ENCODE measurements at places on chromosomes 1 and 21. TPM values are rescaled to one million over a fixed set of nuclear protein-coding genes. Genes with fewer than 3 reads are reported as not detected.

DNA sequence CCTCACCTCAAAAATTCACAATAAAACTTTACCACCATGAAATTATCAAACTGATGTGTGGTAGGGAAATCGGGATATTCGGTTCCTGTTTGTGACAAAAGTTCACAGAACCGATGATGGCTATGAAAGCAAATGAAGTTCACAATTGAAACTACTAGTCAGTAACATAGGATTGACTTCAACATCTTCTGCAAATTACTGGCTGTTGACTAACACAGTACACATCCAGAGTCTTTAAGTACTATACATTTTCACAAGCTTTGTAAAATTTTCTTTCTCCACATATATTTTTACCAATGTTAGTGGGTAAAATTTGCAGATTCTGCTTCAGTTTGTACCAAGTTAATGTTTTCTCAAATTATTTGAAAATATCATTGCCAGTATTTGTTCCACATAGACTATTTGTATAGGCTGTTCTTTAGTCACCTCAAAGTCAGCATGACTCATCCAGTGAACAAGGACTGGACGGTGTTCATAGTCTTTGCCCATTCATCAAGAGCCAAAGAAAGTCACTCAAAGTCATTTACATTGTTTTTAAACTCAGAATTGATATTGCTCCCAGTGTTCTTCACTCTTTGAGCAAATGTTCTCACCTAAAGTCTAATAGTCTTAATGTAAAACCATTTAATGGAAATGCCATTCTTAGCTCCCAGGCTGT is 213.4 kb downstream of the USP25 start:
- no peak for DNase-seq

The AVPR1B gene
- not detected for total RNA-seq

The BNIPL gene
- total RNA-seq: not detected

GRCh38 chr1:96554364-96554763 is 167.2 kb upstream of the PTBP2 start:
- no peak for DNase-seq

DNA sequence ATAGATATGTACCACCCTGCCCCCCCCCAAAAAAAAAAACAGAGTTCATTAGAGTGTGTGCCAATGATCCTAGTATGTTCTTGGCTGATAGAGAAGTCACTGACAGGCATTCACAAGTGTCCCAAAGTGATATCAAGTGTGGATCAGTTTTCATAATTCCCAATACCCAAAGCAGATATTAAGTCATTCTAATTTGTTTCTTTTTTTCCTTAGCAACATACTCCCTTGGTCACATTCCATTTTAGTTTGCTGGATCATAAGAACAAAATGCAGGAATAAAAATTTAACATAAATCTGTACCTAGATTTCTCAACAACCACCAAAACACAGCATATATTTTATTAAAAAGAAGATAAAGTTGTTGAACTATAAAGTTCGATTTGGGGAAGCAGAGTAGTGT is 129.8 kb upstream of the PALMD start:
- no peak for DNase-seq

DNA sequence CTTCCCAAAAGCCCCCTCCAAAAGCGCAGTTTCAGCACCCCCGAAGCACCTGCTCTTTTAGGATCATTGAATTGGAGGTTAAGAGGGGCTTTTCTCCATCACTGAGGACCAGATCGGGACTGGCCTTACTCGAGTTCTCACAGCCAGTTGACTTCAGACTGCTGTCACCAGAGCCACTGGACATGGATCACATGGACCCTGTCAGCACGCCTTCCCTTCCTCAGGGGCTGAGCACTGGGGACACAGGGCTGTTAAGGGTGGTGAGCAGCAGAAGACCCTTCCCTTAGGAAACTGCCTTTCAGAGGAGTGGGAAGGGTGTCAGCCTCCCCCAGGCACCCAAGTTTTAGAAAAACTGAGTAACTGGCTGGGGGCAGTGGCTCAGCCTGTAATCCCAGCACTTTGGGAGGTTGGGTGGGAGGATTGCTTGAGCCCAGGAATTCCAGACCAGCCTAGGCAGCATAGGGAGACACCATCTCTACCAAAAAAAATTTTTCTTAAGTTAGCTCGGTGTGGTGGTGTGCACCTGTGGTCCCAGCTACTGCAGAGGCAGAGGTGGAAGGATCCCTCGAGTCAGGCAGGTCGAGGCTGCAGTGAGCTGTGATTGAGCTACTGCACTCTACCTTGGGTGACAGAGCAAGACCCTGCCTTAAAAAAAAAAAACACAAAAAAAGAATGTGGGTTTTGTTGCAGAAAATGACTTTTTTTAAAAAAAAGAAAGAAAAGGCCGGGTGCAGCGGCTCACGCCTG is 584 bp upstream of the FGR start:
- no peak for DNase-seq

- no peak for DNase-seq
Observed at GRCh38 chr21:35048183-35048601, 910 bp downstream of the RUNX1 start.

GRCh38 chr1:6991266-6991665 is 206.0 kb downstream of the CAMTA1 start:
- no peak for DNase-seq

The KCNH1 gene
- not detected for total RNA-seq

DNA sequence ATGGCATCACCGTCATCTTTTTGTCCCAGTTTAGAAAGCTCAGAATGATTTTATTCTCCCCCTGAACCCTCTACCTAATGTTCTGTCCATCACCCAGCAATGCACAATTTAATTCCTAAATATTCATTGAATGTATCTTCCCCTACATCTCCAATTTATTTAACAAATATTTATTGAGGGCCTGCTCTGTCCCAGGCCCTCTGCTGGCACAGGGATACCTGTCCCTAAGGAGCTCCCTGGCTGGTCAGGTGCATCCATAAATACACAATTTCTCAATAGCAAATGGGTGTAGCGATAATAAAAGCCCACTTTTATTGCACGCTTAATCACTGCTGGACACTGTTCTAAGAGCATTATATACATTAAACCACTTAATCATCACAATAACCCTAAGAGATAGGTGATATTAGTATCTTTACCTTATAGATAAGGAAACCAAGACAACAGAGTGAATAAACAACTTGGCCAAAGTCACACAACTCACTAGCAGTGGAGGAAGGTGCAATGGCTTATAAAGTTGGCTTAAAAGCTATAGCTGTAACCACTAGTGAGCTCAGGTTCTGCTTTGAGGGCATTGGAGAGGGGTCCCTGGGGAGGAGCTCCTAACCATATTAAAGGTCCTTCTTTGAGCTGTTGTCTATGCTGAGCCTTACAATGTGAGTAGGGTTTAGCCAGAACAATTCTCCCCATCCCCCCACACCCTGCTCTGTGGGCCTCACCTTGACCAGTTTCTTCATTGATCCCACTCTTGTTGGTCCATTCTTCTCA is 126.3 kb upstream of the JUN start:
- DNase-seq: no peak

The AGMAT gene
- total RNA-seq: 57.7 TPM

- DNase-seq: no peak
Observed at GRCh38 chr1:15489052-15489736, 13.3 kb downstream of the CELA2B start.

DNA sequence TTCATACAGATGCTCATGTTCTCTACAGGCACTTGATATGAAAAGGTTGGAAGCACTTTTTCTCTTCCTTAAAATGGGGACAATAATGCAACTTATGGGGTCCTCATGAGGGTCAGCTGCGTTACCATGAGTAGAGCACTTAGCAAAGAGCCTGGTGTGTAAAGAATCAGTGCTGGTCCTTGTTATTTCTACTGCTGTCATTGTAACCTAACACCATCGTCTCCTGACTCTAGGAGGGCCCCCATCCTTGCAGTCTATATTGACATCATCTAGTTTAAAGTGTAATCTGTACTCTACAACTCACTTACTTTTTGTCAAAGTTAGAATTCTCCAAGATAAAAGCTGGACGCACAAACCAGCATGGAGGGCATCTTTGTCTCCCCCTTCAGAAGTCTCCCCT is 2.4 kb downstream of the CAPN9 start:
- no peak for DNase-seq

The KIRREL1 gene
- 1.9 TPM for total RNA-seq

- no peak for DNase-seq
Observed at GRCh38 chr1:34871443-34872132, 12.0 kb upstream of the SMIM12 start.

The PTPN7 gene
- 5.1 TPM for total RNA-seq

- DNase-seq: peak; percentile 66
Observed at GRCh38 chr21:42145569-42146272, 73.2 kb upstream of the ABCG1 start.

GRCh38 chr1:183694755-183695154 is 41.6 kb upstream of the APOBEC4 start:
- no peak for DNase-seq

- no peak for DNase-seq
Observed at GRCh38 chr1:15761366-15762128, 3.0 kb downstream of the FBLIM1 start.

DNA sequence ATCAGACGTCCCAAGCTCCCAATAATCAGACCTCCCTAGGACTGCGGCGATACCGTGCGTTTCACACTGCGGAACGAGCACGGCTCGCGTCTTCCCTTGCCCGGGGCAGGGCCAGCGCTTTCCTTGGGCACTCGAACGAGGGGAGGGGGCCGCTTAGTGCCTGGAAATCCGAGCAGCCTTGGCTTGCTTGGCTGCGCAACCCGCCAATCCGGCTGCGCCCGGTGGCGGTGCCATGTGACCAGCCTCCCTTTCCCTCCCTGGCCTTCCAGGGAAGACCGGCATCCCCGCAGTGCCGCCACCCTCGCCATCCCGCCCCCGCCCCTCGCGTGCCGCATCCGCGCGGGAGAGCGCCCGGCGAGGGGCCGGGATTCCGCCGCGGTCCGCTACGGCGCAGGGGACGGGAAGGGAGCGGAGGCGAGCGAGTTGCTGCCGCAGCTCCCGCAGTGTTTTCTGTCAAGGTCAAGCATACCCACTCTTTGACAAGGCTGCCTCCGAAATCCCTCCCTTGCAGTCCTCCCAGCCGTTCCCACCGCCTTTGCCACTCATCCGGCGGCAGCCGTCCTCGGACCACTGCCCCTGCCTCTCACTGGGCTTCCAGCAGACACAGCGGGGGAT is 8.3 kb upstream of the RNF19B start:
- DNase-seq: no peak

DNA sequence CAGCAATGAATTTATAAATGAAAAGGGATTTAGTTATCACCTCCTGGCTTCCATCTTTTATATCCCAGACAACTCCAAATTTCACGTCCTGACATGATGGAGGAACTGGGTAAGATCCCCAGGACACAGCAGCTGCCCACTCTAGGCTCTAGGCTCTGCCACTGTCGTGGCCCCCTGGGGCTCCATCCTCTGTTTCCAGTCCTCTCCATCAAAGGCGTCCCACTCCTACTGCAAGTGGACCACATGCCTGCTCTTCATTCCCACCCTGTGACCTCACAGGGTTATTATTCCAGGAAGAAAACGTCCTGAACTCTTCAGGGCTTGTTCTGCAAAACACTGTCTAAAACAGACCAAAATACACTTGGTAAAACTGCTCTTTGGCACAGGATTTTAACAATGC is 11.9 kb downstream of the URB1 start:
- DNase-seq: no peak

- no peak for DNase-seq
Observed at GRCh38 chr21:46018615-46019014, 37.0 kb downstream of the COL6A1 start.

DNA sequence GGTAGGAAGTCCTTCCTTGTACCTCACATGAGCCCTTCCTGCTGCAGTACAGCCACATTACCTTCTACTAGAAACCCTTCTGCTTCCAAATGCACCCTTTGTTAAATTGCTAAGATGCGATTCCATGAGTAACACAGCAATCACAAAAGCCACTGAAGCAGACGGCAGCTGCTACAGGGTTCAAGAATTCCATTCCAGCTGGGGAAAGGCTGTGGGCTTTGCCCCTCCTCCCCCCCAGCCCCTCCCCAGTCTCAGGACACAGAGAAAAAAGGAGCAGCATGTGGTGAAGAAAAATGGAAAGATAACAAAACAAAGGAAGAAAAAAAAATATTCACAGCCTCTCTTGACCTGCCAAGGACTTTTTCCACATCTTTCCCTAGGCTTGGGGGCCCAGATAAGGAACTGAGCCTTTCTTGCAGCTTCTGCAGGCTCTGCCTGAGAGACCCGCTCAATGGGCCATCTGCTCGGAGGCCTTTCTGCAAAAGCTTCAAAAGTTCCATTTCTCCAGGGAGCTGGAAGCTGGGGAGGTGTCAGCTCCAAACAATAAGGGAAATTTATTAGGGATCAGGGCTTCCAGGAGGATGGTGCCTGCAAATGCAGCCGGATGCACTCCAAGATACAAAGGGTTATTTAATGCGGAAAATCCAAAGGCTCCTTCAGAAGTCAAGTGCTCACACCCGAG is 72.1 kb downstream of the SYT2 start:
- no peak for DNase-seq

- no peak for DNase-seq
Observed at GRCh38 chr1:234561319-234561718, 48.7 kb downstream of the IRF2BP2 start.

- DNase-seq: no peak
Observed at GRCh38 chr1:211356723-211357407, 30.2 kb downstream of the TRAF5 start.

DNA sequence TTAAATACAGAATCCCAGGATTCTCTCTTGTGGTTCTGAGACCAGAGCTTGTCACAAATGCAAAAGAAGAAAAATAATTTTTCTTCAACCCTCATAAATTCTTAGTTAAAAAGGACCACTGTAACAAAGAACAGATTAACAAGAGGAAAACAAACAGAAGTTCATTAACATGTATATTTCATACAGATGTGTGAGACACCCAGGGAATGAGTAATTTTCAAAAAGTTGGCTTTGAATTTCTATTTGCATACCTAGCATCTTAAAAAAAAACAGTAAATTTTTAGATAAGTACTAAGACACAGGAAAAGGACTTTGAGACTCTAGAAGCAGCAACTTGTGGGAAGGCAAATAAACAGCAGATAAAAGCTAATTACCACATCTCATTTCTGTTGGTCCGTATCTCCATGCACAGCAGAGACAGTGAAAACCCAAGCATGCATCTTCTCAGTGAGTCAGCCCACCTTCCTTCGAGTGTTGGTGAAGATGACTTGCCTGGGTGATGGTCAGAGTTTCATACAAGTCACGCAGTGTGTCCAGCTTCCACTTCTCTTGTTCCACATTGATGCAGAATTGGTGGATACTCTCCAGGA is 399.9 kb upstream of the ADAMTS5 start:
- DNase-seq: no peak

The ANXA9 gene
- 18.5 TPM for total RNA-seq

- peak; percentile 74 for DNase-seq
Observed at GRCh38 chr21:43866659-43867331, 1.8 kb downstream of the AGPAT3 start.

The OR2T2 gene
- total RNA-seq: not detected

GRCh38 chr1:31931593-31932225 is 6.5 kb downstream of the PTP4A2 start:
- DNase-seq: no peak

The ZC3H12A gene
- total RNA-seq: 13.1 TPM
